HCT116 (cell line): ENCODE measurements at places on chromosomes 13 and 19. TPM values are rescaled to one million over a fixed set of nuclear protein-coding genes. Genes with fewer than 3 reads are reported as not detected.

The LILRB2 gene
- not detected for total RNA-seq

DNA sequence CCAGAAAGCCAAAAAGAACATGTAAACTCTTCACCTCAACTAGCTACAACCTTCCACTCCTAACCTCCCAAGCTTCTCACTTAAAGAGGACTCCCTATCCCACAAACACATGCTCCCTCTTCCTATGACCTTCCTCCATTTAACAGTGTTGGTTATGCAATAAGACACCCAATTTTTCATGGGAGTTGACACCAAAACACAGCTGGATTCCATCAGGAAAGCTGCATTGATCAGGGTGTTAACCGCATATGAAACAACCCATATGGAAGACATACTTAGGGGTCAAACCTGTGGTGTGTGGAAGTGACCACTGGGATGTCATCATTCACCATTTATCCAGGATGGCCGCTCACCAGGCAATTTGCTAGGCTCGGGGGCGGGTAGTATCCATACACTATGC lies 21.9 kb downstream of the ZNF473 start:
- DNase-seq = no peak

- DNase-seq = no peak
Observed at GRCh38 chr19:50906217-50906616, 5.0 kb downstream of the KLK4 start.

DNA sequence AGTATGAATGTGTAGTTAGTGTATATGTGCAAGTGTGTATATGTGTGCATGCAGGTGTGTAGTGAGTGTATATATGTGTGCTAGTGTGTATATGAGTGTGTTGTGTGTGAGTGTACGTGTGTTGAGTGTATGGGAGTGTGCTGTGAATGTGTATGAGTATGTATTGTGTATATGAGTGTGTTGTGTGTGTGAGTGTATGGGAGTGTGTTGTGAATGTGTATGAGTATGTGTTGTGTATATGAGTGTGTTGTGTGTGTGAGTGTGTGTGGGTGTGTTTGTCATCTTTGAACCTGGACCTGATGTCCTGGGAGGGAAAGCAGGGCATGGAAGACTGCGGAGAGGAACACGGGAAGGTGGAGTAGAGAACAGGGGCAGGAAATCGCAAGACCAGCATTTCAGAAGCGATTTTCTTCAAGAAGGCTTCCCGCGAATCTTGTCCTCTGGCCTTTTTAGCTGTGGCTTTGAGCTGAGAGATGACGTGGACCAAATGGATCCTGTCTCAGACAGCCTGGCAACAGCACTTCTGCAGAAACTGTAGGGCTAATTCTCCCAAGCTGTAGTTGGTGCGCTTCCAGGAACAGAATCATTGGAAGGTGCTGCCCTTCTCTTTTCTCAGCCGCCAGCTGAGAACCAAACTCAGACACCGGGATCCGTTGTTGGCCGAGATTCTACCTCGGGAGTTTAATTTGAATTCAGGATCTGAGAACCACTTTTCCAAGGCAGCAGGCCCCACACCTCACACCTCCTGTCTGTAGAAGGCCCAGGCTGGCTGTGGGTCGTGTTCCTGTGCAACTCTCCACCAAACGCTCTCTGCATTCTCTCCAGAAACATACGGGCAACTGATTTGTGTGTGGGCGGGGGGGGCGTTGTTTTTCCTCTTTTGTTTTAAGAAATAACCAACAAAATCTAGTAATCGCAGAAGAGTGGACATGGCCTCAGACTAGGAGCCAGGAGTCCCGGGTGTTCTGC lies 94.7 kb upstream of the RAP2A start:
- no peak for DNase-seq

DNA sequence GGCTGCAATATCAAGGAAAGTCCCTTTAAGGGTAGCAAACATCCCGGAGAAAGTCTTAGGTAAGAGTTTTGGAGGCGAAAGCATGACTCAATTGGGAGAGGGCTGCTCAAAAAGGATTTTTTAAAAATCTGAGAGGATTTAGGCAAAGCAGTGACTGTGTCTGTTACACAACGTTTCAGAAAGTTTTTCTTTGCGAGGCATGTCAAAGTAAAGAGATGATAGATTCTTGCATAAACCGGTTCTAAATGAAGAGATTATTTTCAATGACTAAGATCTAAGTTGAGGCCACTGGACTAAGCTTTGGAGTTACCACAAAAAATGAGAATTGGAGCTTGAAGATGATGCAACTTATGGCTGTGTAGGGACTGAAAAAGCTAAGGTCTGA lies 43.7 kb upstream of the ENOX1 start:
- DNase-seq = no peak

The POSTN gene
- not detected for total RNA-seq

- DNase-seq = no peak
Observed at GRCh38 chr19:30516111-30516510, 143.9 kb downstream of the ZNF536 start.

The STOML3 gene
- not detected for total RNA-seq

The PRR19 gene
- 0.93 TPM for total RNA-seq

DNA sequence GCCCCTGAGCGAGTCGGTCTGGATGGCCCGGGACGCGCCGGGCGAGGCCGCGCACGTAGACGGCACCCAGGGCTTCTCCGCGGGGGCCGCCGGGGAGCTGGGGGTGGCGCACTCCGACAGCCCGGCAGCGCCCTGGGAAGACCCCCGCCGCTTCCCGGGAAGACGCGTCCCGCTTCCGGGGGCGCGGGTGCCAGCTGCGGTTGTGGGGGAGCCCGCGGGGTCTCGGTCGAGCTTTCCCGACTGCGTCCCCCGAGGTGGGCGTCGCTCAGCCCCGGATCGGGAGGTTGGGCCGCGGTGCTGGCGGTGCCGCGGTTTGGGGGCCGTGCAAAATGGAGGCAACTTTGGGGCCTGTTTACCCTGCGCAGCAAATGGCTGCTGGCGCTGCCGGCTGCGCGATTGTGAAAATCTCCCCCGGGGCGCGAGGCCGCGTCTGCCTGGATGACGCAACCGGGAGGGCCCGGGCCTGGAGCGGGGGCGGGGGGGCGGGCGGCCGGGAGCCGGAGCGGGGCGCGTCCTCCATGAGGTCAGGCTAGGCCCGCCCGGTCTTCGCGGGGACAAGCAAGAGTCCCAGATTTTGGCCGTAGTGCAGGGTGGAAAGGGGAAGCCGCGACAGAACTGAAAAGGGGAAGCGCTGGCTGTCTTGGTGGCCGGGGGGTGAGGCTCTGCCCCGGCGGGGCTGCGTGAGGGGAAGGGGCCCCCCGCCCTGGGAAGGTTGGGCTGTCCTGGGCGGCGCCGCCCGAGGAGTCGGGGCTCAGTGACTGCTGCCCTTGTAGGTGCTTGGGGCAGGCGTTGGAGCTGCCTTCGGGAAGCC lies 11.3 kb downstream of the PEAK3 start:
- no peak for DNase-seq

The NXNL1 gene
- total RNA-seq = not detected

DNA sequence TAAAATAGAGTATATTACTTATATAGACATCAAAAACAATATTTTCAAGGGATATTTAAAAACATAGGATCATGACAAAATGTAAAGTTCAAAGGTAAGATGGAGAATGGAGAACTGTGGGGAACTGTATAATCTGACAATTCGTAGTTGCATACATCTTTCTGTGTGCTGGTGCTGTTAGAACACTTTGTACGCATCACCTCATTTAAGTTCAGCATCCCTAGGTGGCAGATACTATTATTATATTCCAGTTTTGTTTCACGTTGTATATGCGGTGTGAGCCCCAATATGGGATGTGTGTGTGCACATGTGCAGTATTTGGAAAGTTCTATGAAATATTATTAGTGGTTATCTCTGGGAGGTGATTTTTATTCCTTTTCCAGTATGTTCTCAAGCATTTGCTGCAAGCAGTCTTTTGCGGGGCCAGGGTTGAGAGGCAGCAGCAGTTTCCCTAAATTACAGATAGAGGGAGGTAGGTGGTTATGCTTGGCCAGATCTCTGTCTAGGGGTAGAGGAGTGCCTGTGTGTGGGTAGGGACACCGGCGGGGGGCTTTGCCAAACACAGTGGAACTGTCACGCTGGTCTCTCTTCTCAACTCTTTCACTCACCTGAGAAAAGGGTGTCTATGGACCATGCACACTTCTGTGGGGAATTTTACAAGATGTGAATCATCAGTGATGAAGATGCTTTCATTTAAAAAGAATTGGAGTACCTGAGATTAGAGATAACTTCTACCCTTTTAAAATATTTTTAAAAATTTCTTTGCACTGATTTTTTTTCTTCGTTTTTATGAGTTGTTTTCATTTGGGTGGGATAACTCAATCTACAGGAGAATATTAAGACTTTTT lies 55.6 kb upstream of the ALOX5AP start:
- no peak for DNase-seq

DNA sequence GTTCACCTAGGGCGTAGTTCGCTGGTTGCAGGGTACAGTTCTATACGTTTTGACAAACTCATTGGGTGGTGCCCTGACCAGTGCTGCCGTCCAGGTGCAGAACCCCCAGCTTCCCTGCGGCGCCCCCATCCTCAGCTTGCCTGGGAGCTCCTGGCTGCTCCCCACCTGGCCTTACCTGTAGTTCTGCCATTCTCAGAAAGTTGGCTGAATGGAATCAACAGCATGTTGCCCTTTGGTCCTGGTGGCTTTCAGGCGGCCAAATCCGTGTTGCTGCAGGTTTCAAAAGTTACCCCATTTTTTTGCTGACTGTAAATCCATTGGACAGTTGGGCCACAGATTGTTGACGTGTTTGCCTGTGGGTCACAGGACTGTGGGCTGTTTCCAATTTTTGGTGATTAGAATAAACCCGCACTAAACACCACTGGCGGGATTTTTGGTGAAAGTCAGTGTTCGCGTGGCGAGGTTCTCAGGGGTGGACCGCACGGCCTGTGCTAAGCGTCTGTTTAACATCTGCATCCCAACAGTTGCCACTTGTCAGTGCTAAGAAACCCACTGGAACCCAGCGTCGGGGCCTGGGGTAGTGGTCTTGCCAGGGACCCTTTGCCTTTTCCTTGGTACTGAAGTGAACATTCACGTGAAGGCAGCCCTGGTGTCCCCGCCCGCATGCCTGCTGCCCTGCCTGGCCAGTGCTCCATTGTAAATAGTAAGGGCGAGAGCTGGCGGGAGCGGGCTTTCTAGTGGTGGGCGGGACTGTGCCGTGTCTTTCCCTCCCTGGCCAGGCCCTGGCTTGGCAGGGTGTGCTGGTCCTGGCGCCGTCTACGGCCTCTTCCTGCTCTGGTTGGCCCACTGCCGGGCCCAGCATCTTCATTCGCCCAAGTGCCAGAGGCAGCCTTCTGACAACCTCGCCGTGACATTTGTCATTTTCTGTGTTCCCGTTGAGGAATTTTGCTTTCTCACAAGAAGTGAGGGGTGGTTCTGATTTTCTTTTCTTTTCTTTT lies 3.3 kb downstream of the DOT1L start:
- DNase-seq = no peak
